ENCODE measurements at places on chromosomes 13 and 19. TPM values are rescaled to one million over a fixed set of nuclear protein-coding genes. Genes with fewer than 3 reads are reported as not detected.

The ZNF814 gene
- total RNA-seq = 26.7 TPM

The INTS6 gene
- total RNA-seq = 16.4 TPM

The RGS9BP gene
- total RNA-seq = 0.54 TPM

The PEX11G gene
- 4.8 TPM for total RNA-seq

The ZNF154 gene
- total RNA-seq = 15.1 TPM

The ZNF266 gene
- total RNA-seq = 14.5 TPM
